ENCODE measurements at places on chromosomes 3 and 15.

GRCh38 chr3:105707009-105707408 lies 161.8 kb downstream of the CBLB start:
- DNase-seq = no peak

- DNase-seq = no peak
Measured at GRCh38 chr15:92672102-92672501, 16.5 kb upstream of the FAM174B start.

GRCh38 chr15:41971895-41972252 lies 483 bp downstream of the EHD4 start:
- no peak for DNase-seq

GRCh38 chr3:186365202-186365974 lies 3.4 kb upstream of the DGKG start:
- no peak for DNase-seq

DNA sequence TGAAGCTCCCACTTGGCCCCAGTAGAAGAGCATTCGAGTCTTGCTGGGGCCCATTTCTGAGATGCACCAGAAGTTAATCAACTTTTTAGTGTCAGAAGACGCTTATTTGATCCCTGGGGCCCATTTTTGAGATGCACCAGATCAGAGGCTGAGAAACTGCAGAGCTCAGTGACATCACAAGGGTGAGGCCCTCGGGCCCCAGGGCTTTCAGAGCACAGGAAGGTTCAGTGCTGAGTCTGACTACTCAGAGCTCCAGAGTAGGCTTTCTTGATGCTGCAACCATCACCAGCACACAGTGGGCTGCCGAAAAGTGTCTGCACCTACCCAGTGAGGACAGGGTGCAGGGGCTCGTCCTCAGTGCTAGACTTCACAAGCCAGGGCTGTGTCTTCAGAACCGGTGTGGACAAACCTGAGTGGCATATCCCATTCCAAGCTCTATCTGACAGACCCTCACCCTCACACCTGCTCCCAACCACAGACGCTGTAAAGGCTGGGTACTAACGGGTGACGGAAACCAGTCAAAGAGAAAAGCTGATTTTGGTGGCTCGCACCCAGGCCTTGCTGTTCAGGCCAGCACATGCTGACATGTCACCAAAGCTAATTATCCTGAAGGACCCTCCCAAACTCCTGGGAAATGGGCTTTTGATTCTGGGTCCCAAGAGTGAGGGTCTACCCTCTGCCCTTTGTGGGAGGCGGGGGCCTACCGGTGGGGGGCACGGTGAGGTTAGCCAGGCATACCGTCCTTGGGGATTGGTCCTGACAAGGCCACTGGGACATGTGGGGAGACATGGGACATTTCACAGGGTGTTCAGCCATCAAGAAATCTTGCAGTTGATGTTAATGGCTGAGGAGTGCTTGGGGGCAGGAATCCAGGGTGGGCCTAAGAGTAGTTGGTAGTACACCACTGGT lies 83.0 kb downstream of the PDCD6IP start:
- no peak for DNase-seq

DNA sequence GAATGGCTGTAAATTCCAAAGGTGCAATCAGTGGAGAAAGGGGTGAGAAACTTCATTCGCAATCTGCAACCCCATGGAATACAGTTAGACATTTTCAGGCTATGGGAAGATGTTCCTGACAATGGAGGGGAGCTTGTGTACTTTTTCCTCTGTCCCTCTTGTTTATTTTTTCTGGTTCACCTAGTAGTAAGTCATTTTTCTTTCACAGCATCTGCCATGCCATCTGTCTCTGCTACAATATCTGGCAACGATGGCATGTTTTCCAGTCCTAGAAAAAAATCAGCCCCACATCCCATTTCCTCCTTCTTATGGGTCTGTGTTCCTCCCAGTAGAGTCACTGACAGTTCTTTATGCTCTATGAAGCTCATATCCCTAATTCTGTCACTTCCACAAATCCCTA lies 76.0 kb downstream of the SSR3 start:
- no peak for DNase-seq

DNA sequence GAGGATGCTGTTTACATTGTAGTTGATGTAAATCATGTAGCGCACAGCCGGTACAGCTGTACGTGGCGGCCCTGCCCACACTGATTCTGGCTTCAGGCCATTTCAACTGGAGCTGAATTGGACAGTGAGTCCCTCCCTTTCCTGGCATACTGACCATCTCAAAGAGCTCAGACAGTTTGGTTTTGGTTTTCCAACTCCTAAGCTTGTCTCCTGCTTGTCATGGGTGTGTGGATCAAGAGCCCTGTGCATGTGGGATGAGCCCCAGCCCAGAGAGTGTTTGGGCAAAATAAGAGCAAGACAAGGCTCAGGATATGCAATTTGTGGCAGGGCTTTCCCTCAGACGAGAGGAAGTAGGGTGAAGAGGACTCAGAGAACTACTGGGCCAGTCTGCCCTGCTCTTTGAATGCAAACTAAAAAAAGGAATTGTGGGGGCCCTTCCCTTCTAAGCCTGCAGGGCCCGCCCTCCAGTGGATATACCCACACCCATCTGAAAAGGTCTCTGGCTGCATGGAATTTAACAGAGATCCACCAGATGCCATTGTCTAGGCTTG lies 13.3 kb downstream of the ITGA11 start:
- no peak for DNase-seq

DNA sequence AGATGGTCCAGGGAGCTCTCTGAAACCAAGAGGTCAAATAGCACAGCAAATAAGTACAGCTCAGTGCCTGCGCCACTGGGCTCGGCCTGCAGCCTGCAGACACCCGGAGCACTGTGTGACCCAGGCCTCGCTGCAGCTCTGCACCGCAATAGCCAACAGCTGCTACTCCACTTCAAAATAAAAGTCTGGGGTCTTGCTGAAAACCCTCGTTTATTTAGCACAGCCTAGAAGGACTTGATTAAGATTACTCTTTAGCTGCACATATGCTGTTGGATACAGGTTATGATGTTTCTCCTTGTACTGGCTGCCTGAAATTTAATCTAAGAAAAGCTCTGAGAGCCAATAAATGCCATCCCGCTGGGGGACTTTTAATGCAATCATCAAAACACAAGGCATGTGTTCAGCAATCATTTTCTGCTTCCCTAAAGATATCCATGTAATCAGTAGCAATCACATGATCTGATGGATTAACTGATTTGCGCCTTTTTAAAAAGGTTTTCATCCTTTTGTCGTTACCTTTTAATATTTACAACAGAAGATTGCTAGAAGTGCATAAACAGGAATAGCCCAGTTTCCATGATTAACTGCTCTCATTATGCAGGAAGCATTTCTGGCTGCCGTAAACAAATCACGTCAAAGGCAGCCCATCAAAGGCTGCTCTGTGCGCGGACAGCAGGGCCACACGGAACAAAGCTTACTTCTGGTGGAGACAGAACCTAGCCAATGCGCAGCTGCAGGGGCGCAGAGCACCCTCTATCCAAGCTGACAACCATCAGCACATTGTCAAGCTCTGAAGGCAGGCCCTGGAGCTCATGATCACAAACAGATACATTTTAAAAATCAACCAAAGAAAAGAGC lies 58.8 kb downstream of the CLASP2 start:
- DNase-seq = no peak

DNA sequence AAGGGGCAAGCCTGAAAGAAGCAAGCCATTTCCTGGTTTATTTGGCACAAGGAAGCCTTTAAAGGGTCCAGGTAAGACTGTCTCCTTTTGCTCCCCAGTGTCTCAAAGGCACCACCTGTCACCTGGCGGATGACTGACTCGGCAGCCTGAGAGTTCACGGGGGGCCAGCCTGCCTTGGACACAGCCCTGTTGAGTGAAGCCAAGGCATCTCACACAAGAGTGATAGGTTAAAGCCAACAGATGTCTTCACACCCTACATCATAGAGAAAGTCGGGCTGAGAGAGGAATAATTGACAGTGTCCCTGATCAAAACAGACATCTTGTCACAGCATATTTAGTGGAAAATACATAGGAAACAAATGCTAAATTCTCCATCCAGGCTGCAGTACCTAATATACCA lies 28.2 kb upstream of the LIPC start:
- DNase-seq = no peak

DNA sequence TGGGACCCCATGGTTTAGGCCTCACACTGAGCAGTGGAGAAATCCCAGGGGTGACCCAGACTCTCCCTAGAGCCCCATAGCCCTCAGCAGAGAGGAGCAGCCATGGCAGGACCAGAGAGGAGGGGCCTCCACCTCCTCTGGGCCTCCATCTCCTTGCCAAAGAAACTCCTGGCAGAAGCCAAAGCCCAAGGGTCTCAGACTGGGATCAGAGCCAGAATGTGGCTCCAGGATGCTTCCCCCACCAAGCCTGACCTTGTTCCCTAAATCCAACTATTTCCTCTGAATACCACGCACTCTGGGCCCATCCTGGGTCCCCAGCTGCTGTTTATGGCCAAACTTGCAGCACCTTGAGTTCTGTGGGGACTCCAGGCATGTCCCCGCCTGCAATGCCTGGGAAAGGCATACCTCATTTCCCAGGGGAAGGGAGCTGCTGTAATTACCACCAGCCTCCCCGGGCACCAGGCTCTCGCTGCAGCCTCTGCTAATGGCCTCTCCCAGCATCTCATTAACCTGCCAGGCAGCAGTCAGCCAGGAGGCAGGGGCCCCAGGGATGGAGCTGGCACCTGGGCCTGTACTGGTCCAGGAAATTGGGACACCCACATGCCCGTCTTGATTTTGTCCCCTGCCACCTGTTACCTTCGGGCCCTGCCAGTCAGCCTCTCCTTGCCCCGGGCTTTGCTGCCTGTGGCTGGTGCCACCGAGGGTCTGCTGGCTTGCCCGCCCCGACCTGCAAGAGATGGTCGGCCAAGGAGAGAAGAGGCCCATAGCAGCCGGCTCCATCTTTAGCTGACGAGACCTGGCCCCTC lies 4.6 kb downstream of the CCDC9B start:
- DNase-seq = no peak

DNA sequence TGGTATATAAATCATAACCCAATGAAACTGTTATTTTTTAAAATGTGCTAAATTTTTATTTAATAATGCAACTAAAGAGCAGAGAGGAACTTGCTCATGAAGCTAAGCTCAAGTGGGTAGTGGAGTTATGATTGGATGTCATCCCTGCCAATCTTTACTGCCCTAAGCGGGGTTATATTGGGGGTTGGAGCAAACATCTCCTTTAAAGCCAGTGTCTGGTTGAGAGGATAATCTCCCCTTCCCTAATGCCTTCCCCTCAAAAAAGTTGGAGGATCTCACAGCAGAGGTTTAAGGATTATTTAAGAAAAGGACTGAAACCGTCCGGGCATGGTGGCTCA lies 32.1 kb upstream of the CLASP2 start:
- DNase-seq = no peak

- DNase-seq = no peak
Measured at GRCh38 chr15:101464256-101464998, 25.1 kb downstream of the PCSK6 start.

- no peak for DNase-seq
Measured at GRCh38 chr3:178562947-178563232, 26.7 kb downstream of the KCNMB2 start.

GRCh38 chr3:123783811-123784210 lies 100.3 kb downstream of the MYLK start:
- DNase-seq = no peak

DNA sequence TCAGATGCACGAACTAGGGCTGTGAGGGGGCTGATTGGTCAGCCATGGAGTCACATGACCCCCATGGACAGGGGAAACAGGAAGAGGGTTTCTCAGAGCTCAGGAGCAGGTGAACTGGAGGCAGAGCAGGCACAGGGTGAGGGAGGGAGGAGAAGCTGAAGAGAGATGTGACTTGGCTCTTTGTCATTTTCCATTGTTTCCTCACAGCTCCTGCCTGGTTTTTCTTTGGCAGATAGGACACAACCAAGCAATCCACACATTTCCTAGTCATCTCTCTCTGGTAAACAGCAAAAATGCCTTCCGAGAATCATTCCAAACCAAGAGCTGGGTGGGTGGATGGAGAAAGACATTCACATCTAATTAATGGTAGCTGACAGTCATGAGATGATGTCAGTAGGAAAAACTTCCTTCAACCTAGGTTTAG lies 43.4 kb upstream of the LMCD1 start:
- DNase-seq = no peak

- no peak for DNase-seq
Measured at GRCh38 chr3:13824521-13825310, 55.2 kb downstream of the WNT7A start.

DNA sequence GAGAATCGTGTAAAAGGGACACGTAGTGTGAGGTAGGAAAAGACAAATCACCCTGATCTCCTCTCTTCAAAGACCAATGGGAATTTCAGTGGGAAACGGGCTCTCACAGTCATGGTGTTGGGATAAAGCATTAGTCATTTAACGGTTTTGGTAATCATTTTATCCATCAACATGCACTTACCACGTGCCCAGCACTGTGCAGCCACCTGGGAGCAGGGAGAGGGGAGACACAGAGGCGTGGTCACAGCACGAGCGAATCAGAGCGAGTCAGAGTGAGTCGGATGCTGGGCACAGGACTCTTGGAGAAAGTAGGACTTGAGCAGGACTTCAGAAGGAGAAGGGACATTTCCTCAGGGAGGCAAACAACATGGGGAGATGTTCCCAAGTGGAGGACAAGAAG lies 130.8 kb downstream of the MINAR1 start:
- no peak for DNase-seq

DNA sequence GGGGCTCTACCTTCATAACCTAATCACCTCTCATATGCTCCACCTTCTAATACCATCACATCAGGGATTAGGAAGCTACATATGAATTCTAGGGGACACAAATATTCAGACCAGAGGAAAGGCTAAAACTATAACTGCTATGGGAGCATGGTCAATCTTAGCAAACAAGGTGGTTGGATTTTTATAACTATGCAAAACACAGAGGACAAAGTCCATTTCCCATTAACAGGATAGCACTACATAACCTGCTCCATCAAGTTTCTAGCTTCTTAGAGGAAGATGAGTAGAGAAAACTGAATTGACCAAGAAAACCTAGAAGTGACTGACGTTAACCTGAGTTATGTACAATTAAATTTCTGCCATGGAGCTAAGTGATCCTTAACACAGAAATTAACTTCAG lies 398.6 kb downstream of the TBL1XR1 start:
- DNase-seq = no peak

GRCh38 chr15:78390826-78391225 lies 47.2 kb upstream of the IREB2 start:
- DNase-seq = no peak

DNA sequence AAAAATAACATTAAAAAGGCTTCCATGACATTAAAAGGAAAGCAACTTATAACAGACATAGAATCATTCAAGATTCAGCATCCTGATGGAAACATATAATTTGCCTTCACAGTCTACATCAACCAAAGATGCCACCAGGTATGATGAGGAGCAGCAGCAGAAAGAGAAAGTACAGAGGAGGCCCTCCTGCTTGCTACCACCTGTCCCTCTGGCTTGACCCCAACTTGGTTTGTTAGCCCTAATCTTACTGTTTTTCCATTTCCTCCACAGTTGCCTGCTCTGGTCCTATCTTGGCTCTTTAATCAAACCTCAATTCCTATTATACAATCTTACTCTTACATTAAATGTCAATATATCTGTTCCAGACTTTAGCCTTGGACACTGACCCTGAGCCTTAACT lies 171.3 kb downstream of the DPH6 start:
- DNase-seq = no peak

- DNase-seq = no peak
Measured at GRCh38 chr3:116425126-116425525, 20.2 kb downstream of the LSAMP start.

GRCh38 chr15:74234598-74234875 lies 1.6 kb upstream of the CCDC33 start:
- DNase-seq = no peak

GRCh38 chr3:105722943-105723556 lies 145.8 kb downstream of the CBLB start:
- no peak for DNase-seq

GRCh38 chr3:86708893-86709292 lies 282.1 kb downstream of the VGLL3 start:
- no peak for DNase-seq
